A549 treated with CORT108297 at 1 μM for 4 hours (cell line): ENCODE measurements at places on chromosomes 5 and 9. TPM values are rescaled to one million over a fixed set of nuclear protein-coding genes. Genes with fewer than 3 reads are reported as not detected.

Gene SLC45A2
- total RNA-seq, result 0.05 TPM in 1 of 5 replicates, not detected in the others

Gene PCDHAC1
- 1.3 to 1.9 TPM (median 1.7 TPM) in 5 replicates for total RNA-seq

Gene PCDHAC2
- total RNA-seq, result 2.9 to 3.6 TPM (median 3.2 TPM) in 5 replicates

Gene LCP2
- total RNA-seq, result 0.06 TPM in 1 of 5 replicates, not detected in the others

Gene FGFR4
- 15.5 to 26.2 TPM (median 25.0 TPM) in 5 replicates for total RNA-seq

Gene CEP72
- 7.6 to 10.9 TPM (median 10.3 TPM) in 5 replicates for total RNA-seq

Gene TMEM167A
- 68.3 to 86.8 TPM (median 82.0 TPM) in 5 replicates for total RNA-seq

Gene DYNC2I2
- total RNA-seq, result 92.7 to 147 TPM (median 145 TPM) in 5 replicates

Gene SLC6A3
- total RNA-seq, result 0.05 to 0.09 TPM (median 0.07 TPM) in 5 replicates

Gene GNAQ
- 14.0 to 17.8 TPM (median 16.7 TPM) in 5 replicates for total RNA-seq

Gene PCDHB15
- total RNA-seq, result 0.02 to 0.07 TPM (median 0.06 TPM) in 3 of 5 replicates, not detected in the others

Gene C9
- not detected in 5 replicates for total RNA-seq

Gene LIFR
- 4.4 to 6.5 TPM (median 6.2 TPM) in 5 replicates for total RNA-seq

Gene CLIC3
- total RNA-seq, result 2.7 to 4.5 TPM (median 3.8 TPM) in 5 replicates

Gene FAM151B
- 1.1 to 1.8 TPM (median 1.4 TPM) in 5 replicates for total RNA-seq

Gene DMGDH
- 0.15 TPM in 1 of 5 replicates, not detected in the others for total RNA-seq

Gene SFXN1
- 83.6 to 106 TPM (median 94.2 TPM) in 5 replicates for total RNA-seq

Gene DHX29
- total RNA-seq, result 21.5 to 26.5 TPM (median 23.3 TPM) in 5 replicates

Gene SPINK4
- 0.28 TPM in 1 of 5 replicates, not detected in the others for total RNA-seq

Gene SLC2A6
- total RNA-seq, result 15.1 to 24.6 TPM (median 22.6 TPM) in 5 replicates
